A673 (cell line): ENCODE measurements at places on chromosomes 16 and 17. TPM values are rescaled to one million over a fixed set of nuclear protein-coding genes. Genes with fewer than 3 reads are reported as not detected.

DNA sequence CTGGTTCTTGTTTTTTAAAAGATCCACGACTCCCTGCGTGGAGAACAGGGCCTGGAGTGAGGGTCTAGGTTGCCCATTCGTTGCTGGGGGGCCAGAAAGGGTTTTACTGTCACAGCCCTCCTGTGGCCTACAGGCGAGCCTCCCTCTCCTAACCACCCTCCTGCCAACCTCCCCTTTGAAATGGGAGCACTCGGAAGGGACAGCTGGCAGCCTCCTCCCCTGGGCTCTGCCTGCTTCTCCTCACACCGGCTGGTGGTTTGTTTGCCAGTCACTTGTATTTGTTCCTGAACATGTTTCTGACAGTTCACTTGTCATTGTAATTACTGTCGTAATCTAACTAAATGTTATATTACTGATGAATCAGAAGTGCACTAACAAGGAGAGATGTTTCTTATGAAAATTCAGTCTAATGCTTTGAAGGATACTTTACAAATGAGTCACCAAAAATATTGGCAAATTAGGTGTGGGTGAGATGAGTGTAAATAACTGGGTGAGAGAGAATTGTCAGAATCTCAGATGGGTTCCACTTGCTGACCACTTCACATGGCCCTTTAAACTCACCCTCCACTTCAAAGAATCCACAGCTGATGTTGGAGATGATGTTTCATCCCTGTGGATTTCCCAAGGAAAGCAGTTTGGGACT, 2.7 kb upstream of the SPPL2C start:
- H3K27me3 ChIP-seq = no peaks in the 10 kb centered on the region
- no peak for DNase-seq
- no peak overlapping the region for H3K27ac ChIP-seq
- H3K4me1 ChIP-seq = no peaks in the 10 kb centered on the region

RPS15A gene
- total RNA-seq = 1,282 and 1,307 TPM in 2 replicates

TBC1D3I gene
- total RNA-seq = 0.58 TPM in 1 of 2 replicates, not detected in the other

DNA sequence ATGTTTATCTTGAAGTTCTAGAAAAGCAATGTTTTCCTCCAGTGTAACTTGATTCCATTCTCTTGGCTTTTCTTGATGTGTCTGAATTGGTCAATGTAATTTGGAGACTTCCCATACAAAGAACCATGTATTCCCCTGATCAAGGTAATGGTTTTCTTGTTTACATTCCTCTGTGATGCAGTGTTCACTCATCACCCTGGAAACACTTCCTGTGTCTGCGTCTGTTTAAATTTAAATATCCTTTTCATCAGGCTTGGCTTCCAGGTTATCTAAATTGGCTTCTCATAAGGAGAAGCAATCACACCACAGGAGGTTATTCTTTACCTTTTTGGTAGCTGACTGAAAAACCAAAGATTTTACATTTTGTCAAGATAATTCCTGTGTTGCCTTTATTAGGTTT, 237.3 kb upstream of the WSCD1 start:
- no peaks in the 10 kb centered on the region for H3K4me1 ChIP-seq
- peaks cover 33% of the 10 kb centered on the region for H3K27me3 ChIP-seq
- H3K27ac ChIP-seq = no peak overlapping the region
- no peaks in the 10 kb centered on the region for H3K36me3 ChIP-seq

ALOX12B gene
- 0.39 TPM in 1 of 2 replicates, not detected in the other for total RNA-seq

EPOP gene
- 4.0 and 5.9 TPM in 2 replicates for total RNA-seq

CARD14 gene
- 0.09 TPM in 1 of 2 replicates, not detected in the other for total RNA-seq

DNA sequence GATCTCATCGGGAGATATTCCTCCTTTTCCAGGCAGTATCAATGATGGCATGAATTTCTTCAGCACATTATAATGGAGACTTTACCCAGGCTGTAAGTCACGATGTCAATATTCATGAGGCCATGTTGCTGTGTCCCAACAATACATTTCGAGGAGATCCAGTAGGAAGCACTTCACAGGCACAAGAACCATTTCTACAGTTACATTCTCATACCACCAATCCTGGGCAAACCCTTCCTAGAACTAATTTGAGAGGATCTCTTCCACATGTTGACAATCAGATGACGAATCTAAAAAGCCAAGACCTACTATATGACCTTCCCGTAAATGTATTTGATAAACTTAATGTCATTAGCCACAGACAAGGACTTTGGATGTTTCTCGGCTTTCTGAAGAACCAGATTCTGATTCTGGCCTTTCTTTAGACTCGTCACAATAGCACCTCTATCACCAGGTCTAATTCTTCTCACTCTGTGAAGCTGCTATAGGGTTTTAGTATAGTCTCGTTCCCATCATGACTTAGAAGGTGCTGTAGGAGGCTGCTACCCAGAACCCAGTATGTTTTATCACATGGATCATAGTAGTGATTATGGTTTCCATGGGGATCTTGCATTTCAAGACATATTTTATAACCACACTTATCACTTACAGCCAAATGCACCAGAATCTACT, 40.2 kb downstream of the C16orf87 start:
- H3K4me1 ChIP-seq = no peaks in the 10 kb centered on the region
- H3K4me3 ChIP-seq = peak overlapping the region; percentile 58
- peak; percentile 7 for DNase-seq

GRCh38 chr17:14330492-14330962, 29.6 kb downstream of the HS3ST3B1 start:
- no peaks in the 10 kb centered on the region for H3K27me3 ChIP-seq
- H3K4me1 ChIP-seq = no peaks in the 10 kb centered on the region
- H3K36me3 ChIP-seq = no peaks in the 10 kb centered on the region
- H3K27ac ChIP-seq = no peak overlapping the region
- no peak for DNase-seq

- no peak for DNase-seq
- H3K4me1 ChIP-seq = peaks cover 13% of the 10 kb centered on the region
- no peaks in the 10 kb centered on the region for H3K36me3 ChIP-seq
Measured at GRCh38 chr16:4077174-4077649, 39.0 kb downstream of the ADCY9 start.

DNA sequence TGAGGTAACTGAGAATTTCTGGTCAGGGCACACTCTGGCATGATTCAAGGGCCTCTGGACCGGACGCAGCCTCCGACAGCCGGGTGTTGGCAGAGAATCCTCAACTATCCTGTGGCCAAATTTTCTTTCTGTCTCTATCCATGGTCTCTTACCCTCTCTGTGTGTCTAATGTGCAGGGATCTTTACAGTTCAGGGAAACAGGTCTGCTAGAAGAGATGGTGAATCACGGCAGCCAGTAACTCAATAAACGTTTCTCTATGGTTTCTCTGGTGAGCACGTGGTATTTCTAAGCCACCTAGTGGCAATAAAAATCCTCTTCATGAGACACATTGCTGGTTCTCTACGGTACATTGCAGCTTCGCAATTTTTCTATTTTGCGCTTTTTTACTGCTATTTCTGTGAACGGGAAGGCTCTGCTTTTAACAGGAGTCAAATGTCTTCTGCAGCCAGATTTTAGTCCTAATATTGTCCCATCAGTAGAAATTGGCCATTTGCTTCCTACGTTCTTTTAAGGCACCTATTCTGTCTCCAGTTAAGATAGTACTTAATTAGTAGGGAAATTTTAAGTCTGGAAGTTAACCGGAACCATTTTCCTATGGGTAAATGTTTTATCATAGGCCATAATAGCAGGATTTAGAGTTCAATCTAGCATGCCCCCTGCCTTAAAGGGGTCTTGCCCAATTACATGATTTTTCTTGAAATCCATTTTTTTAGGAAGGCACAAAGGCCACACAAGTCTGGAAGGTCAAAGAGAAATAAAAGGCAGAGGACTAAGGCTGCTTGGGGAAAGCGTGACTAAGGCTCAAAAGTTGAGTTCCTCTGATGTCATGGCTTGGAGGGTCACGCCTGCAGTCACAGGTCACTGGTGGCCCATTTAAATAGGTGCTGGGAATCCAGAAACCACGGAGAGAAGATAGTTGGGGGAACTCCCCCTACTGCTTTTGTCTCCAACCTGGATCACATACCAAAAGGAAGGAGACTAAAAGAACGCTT, 31.5 kb downstream of the QPRT start:
- no peak overlapping the region for H3K4me3 ChIP-seq
- H3K36me3 ChIP-seq = no peaks in the 10 kb centered on the region
- no peaks in the 10 kb centered on the region for H3K27me3 ChIP-seq
- no peak overlapping the region for H3K27ac ChIP-seq

MVD gene
- 127 and 131 TPM in 2 replicates for total RNA-seq

DNA sequence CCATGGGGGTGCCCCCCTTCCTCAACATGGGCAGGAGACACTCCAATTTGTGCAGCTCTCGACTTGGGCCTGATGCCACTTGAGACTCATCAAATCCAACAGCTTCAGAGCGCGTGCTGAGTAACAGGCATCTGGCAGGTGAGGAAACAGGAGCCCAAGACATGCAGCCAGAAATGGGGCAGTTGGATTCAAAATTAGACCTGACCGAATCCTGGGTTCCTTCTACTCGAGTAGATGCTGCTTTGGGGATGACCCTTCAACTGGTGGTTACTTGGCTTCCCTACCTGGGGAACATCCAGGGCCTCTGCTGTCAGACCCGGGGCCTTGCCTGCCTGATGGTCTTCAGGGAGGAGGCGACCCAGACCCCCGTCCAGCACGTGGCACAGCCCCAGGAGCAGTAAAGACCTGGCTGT, 488 bp upstream of the NTN3 start:
- H3K27ac ChIP-seq = peak overlapping the region; percentile 97
- no peaks in the 10 kb centered on the region for H3K27me3 ChIP-seq
- DNase-seq = peak; percentile 54
- peak overlapping the region; percentile 46 for H3K4me3 ChIP-seq
- H3K36me3 ChIP-seq = no peaks in the 10 kb centered on the region

PLCG2 gene
- total RNA-seq = 5.6 and 9.6 TPM in 2 replicates

GRCh38 chr17:66338937-66339336, 36.5 kb downstream of the PRKCA start:
- no peak for DNase-seq
- no peaks in the 10 kb centered on the region for H3K36me3 ChIP-seq
- H3K27me3 ChIP-seq = no peaks in the 10 kb centered on the region
- H3K4me3 ChIP-seq = no peak overlapping the region
- peaks cover 21% of the 10 kb centered on the region for H3K4me1 ChIP-seq

RBFOX1 gene
- total RNA-seq = 0.85 and 1.8 TPM in 2 replicates

GRCh38 chr17:12963505-12963904, 54.3 kb downstream of the ELAC2 start:
- no peaks in the 10 kb centered on the region for H3K36me3 ChIP-seq
- H3K27ac ChIP-seq = no peak overlapping the region
- H3K4me1 ChIP-seq = no peaks in the 10 kb centered on the region
- no peak for DNase-seq
- H3K4me3 ChIP-seq = no peak overlapping the region

- H3K4me3 ChIP-seq = no peak overlapping the region
- no peaks in the 10 kb centered on the region for H3K36me3 ChIP-seq
- H3K27ac ChIP-seq = no peak overlapping the region
- H3K27me3 ChIP-seq = no peaks in the 10 kb centered on the region
- H3K4me1 ChIP-seq = peaks cover 18% of the 10 kb centered on the region
Measured at GRCh38 chr16:65510850-65511249, 389.0 kb upstream of the CDH11 start.

- no peak overlapping the region for H3K4me3 ChIP-seq
- H3K36me3 ChIP-seq = no peaks in the 10 kb centered on the region
- no peaks in the 10 kb centered on the region for H3K27me3 ChIP-seq
- no peak overlapping the region for H3K27ac ChIP-seq
Measured at GRCh38 chr17:38732376-38733281, 2.5 kb downstream of the CISD3 start.

DNA sequence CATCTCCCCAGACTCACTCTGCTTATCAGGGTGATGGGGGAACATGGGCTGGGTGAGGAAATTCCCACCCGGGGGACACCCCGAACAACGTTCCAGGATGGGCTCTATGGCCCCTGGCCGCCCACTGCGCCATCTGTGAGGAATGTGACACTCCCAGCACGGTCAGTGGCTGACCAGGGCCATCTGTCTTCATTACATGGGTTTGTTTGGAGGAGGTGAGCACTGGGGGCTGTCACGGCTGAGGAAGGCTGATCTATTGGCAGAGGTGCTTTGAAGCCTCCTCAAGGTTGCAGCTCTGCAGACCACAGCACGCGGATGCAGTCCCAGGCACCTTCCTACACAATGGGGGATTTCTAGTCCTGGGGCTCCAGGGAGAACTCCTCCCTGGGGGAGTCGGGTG, 214.1 kb upstream of the FOXF1 start:
- no peaks in the 10 kb centered on the region for H3K36me3 ChIP-seq
- DNase-seq = no peak
- H3K4me3 ChIP-seq = no peak overlapping the region
- H3K4me1 ChIP-seq = no peaks in the 10 kb centered on the region
- peaks cover 100% of the 10 kb centered on the region for H3K27me3 ChIP-seq

DNA sequence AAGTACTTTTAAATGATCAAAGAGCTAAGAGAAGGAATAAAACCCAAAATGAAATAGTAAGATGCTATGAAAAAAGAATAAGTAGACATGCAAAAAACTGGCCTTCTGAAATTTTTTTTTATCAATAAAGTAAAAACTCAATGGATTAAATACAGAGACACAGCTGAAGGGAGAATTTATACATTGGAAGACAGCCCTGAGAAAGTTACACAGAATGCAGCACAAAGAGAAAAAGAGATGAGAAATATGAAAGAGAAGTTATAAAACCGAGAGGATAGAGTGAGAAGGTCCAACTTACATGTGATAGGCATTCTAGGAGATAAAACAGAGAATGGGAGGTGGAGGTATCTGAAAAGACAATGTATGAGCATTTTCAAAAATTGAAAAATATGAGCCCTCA, 57.0 kb downstream of the MARF1 start:
- no peaks in the 10 kb centered on the region for H3K27me3 ChIP-seq
- DNase-seq = no peak
- peaks cover 4% of the 10 kb centered on the region for H3K36me3 ChIP-seq
- no peak overlapping the region for H3K27ac ChIP-seq
- peaks cover 6% of the 10 kb centered on the region for H3K4me1 ChIP-seq
- H3K4me3 ChIP-seq = no peak overlapping the region

- no peak overlapping the region for H3K27ac ChIP-seq
- DNase-seq = no peak
- H3K4me3 ChIP-seq = no peak overlapping the region
- H3K4me1 ChIP-seq = no peaks in the 10 kb centered on the region
Measured at GRCh38 chr16:7148606-7149005, 184.0 kb upstream of the RBFOX1 start.

- no peak overlapping the region for H3K4me3 ChIP-seq
- peaks cover 26% of the 10 kb centered on the region for H3K4me1 ChIP-seq
- peak; percentile 74 for DNase-seq
- H3K27ac ChIP-seq = peak overlapping the region; percentile 81
- no peaks in the 10 kb centered on the region for H3K27me3 ChIP-seq
Measured at GRCh38 chr17:17849147-17849820, 12.5 kb upstream of the SREBF1 start.

- H3K4me3 ChIP-seq = no peak overlapping the region
- DNase-seq = peak; percentile 27
Measured at GRCh38 chr17:34797720-34798119, 163.5 kb downstream of the CCT6B start.

HAP1 gene
- 1.4 and 1.5 TPM in 2 replicates for total RNA-seq

XYLT1 gene
- 0.13 and 0.64 TPM in 2 replicates for total RNA-seq

- no peaks in the 10 kb centered on the region for H3K27me3 ChIP-seq
- H3K36me3 ChIP-seq = no peaks in the 10 kb centered on the region
- no peak overlapping the region for H3K27ac ChIP-seq
- no peaks in the 10 kb centered on the region for H3K4me1 ChIP-seq
- peak overlapping the region; percentile 16 for H3K4me3 ChIP-seq
Measured at GRCh38 chr17:48492401-48493298, 38.2 kb downstream of the HOXB1 start.

ATAD5 gene
- 17.4 and 19.0 TPM in 2 replicates for total RNA-seq

GRCh38 chr17:351875-352420, 659 bp downstream of the RPH3AL start:
- H3K4me1 ChIP-seq = no peaks in the 10 kb centered on the region
- H3K36me3 ChIP-seq = no peaks in the 10 kb centered on the region
- H3K27me3 ChIP-seq = no peaks in the 10 kb centered on the region
- no peak for DNase-seq

GRCh38 chr17:82065193-82065637, 389 bp downstream of the DUS1L start:
- peaks cover 6% of the 10 kb centered on the region for H3K4me1 ChIP-seq
- H3K27me3 ChIP-seq = no peaks in the 10 kb centered on the region
- H3K36me3 ChIP-seq = peaks cover 35% of the 10 kb centered on the region
- peak overlapping the region; percentile 85 for H3K4me3 ChIP-seq
